NCI-H2081 (cell line): ENCODE measurements at places on chromosomes 7 and 10.

- no peak for DNase-seq
Measured at GRCh38 chr10:75470901-75471300, 39.5 kb downstream of the LRMDA start.

- no peak for DNase-seq
Measured at GRCh38 chr7:71015252-71015900, 116.6 kb upstream of the GALNT17 start.

GRCh38 chr10:49379596-49380410, 16.1 kb downstream of the DRGX start:
- DNase-seq, result no peak

GRCh38 chr10:79416578-79417255, 28.7 kb downstream of the ZCCHC24 start:
- no peak for DNase-seq

DNA sequence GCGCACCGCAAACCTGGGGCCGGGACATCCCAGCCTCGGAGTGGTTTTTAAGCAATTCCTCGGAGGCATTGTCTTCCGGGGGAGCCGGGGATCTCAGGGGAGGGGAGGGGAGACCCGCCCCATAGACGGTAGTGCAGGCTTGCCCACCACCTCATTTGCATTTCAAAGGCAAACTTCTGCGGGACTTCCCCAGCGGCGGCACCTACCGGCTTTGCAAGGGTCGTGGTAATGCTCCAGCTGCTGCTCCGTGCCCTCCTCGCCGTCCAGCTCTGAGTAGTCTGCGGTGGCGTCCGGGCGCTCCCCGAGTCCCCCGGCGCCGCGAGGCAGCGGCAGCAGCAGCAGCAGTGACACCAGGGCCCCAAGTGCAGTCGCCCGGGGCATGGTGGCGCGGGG, 425 bp downstream of the TLL2 start:
- no peak for DNase-seq

- no peak for DNase-seq
Measured at GRCh38 chr7:105849122-105849855, 27.1 kb downstream of the ATXN7L1 start.

- DNase-seq, result no peak
Measured at GRCh38 chr10:25451401-25451800, 276.6 kb downstream of the GPR158 start.

DNA sequence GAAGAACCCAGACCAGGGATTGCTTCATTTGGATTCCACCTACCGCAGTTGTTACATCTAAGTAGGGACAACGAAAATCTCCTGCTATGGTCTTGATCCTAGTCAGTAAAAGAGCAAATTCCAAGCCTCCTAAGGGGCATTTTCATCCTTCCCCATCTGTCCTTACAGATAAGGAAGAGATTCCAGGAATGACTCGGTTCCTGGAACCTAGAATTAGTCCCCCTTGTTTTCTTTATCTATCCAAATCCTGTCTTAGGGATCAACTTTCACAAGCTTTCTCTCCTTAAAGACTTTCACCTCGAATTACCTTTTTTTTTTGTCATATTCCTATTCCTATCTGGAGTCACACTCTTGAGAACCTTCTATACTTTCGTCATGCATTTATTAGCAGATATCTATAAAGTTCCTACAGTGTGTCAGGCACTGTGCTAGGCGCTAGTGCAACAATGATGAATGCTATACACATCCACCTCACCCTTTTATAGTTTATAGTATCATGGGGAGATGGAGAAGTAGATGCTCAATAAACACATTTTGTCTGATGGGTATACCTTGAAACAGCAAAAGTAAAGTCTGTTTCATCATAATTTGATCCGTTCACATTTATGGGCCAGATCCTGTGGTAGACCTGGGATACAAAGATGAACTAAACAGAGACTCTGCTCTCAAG, 39.2 kb downstream of the LAMB4 start:
- DNase-seq, result no peak

DNA sequence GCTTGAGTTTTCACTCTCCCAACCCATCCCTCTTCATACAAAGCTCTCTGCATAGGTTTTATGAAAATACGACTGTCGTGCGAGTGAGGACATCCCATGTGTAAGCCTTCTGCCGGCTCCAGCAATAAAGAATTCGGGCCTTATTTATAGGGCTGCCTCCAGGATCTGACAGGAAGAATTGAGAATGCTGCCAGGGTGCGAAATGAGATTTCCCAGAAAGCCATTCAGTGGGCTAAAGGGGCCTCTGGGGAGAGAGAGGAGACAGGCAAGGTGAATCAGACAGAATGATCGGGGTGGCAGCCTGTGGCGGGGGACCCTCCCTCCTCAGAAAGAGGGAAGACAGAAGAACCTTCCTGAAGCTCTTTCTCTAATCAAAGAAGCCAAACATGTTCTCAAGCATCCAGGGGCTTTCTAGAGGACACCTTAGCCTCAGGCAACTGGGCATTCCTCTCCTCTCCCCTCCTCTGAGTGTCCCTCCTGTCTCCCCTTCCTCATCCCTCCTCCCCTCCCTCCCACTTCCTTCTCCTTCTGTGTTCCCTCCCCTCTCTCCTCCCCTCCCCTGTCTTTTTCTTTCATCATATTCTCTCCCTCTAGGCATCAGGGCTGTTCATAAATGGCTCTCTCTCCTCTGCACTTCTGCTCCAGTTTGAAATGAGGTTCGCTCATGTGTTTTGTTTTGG, 410.9 kb downstream of the TYW1 start:
- no peak for DNase-seq

- peak; percentile 63 for DNase-seq
Measured at GRCh38 chr7:118311121-118311836, 86.8 kb downstream of the ANKRD7 start.

DNA sequence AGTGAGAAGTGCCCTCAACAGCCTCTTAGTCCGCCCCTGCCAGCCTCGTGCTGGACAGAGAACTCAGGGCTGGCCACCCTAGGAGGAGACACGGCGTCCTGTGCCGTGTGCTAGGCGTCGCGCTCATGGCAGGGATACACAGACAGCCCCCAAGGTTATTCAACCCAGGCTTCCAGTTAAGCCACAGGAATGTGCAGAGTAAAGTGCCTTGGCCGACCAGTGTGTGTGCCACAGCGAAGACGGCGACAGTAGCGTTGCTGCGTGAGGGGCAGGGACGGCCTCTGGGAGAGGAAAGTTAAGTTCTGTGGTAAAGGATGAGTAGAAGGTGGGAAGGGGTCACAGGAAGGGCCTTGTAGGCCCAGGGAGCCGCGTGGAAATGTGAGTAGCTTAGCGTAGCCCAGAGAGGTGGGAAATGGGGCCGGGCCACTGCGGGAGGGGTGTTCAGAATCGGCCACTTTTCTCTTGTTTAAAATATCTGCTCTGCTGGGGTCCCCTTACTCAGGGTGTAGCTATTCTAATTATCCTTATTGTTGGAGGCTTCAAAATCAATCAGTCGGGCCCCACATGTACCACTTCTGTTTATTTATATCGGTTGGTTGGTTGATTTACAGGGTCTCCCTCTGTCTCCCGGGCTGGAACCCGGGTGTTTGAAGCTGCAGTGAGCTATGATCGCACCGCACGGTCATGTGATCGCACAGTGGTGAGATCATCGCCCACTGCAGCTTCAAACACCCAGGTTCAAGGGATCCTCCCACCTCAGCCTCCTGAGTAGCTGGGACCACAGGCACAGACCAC, 24.5 kb downstream of the TMEM120A start:
- no peak for DNase-seq

- no peak for DNase-seq
Measured at GRCh38 chr10:6002809-6003510, 25.6 kb upstream of the IL15RA start.

DNA sequence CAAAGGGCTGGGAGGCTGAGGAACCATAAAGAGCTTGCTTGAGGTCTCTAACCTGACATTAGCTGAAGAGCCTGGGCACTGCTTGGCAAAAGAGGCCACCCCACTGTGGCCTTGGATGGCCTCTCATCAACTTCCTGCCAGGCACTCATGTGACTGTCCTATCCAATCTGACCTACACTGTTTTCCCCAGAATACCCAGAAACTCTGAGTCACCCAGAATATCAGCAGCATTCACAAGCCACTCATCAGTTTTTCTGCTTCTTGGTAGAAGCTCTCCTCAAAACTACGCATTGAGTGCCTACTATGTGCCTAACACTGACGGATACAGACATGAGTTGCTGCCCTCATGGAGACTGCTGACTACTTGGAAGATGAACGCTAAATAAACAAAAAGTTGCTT, 4.1 kb upstream of the NT5C2 start:
- DNase-seq, result no peak

- DNase-seq, result no peak
Measured at GRCh38 chr10:30559180-30559579, 70.4 kb downstream of the LYZL2 start.

- DNase-seq, result no peak
Measured at GRCh38 chr7:28613262-28613661, 200.9 kb downstream of the CREB5 start.

- no peak for DNase-seq
Measured at GRCh38 chr7:98641646-98642500, 24.8 kb downstream of the NPTX2 start.

- no peak for DNase-seq
Measured at GRCh38 chr7:116177009-116177408, 33.3 kb upstream of the TES start.

DNA sequence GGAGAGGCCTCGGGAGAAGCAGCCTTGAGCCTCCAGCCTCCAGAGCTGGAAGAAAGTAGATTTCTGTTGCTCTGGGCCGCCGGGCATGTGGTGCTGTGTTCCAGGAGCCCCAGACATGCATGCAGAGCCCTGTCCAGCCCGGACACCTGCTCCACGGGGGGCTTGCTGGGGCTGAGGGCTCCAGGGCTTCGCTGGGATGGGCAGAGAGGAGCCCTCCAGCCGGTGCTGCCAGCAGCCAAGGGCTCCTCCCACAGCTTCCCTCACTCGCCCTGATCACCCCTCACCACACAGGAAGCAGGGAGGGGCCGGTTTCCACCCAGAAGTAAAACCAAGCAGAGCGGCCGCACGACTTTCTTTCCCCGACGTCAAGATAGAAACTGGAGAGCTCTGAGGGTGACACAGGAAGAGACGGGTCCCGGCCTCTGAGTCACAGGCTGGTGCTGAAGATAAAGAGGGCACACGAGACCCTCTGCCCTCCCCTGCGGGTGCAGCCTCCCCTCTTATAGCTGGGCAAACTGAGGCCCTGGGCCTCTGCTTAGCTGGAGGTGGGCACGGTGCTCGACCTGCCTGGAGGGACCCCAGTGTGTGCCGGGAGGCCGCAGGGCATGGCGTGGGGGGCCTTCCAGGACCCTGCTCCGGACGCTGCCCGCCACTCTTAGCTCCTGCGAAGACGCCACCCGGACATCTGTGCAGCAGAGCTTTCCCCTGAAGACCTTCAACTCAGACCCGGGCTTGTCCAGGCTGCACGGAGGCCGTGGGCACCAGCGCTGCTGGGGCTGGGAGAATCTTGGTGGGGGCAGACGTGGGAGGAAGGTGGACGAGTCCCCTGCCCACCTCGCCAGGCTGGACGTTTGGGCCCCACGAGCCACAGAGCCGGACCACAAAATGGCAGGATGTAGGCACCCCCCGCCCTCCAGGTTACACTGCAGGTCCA, 31.1 kb downstream of the ADAP1 start:
- peak; percentile 12 for DNase-seq

DNA sequence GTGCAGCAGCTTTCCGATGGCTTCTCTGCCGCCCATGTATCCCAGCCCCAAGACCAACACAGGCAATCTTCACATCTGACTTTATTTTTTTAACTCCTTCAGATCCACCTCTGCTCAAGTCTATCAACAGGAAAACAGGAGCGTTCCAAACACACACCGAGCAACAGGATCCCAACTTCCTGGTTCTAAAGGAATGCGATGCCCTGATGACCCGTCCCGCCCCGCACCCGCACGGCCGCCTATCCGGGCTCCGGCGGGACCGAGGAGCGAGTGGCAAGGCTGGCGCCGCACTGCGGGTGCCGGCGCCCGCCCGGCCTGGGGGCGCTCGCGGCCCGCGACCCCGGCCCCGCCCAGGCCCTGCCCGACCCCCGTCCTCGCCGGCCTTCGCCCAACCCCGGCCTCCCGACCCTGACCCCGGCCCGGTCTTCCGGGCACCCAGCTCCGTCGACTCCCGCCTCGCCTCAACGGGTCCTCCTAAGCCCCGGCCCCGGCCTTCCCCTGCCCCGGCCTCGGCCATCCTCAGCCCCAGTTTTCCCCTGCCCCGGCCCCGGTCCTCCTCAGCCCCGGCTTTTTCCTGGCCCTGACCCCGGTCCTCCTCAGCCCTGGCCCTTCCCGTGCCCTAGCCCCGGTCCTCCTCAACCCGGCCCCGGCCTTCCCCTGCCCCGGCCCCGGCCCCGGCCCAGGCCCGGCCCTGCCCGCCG, 730 bp downstream of the LARP4B start:
- DNase-seq, result no peak

- DNase-seq, result no peak
Measured at GRCh38 chr10:122441961-122442360, 12.5 kb upstream of the ARMS2 start.

DNA sequence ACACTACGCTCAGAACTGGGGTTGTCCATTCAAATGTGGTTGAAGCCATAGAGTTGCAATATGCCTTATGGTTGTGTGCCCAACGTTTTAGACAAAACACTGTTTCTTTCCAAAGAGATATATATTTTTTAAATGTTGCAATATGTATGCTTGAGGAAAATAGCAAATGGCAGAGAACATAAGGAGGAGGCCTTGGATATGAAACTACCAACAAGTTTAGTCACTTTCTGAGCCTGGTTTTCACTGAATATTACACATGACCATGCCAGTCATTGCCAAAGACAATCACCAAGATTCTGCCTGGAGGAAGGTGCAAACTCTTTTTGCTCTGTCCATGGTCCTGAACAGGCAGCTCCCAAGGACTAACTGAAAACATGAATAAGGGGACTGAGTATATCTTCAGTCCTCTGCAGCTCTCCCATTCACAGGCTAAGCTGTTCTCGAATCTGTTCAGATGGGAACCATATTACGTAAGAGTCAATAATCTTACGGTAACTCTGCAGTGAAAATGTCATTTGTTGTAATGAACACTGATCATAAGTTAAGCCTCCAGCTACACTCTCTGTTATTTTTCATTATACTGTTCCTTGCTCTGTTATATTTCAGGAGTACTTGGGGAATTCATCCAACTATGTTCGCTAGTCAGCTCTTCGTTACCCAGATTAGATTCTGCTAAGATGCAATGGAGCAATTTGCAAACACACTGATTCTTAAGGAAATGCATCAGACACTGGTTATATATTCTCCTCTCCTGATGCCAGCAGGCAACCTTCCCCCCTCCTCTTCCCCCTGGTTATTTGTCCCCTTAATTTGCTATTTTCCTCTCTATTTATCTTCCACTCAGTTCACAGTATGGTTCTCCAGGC, 90.7 kb upstream of the C1QL3 start:
- no peak for DNase-seq

DNA sequence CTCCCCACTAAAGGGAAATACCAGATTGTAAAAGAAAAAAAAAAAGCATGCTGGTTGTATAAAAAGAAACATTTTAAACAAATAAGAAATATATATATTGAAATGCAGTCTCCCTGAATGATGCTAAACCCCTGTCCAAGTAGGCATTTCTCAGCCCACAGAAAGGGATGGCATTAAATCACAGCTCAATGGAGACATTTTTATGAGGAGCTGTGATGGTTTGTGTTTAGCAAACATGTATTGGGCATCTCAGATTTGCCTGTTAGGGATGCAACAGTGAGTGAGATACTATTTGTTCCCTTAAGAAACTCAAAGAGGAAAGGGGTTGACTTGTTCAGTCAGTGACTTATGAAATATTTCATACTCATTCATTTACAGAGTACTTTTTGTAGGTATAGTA, 51.5 kb downstream of the KAT6B start:
- DNase-seq, result no peak
